Vagina (tissue), 2 donors: ENCODE measurements at places on chromosomes 12 and 14.
A peak's percentile ranks its signal among the peaks of the same experiment; 100 is the strongest.

DNA sequence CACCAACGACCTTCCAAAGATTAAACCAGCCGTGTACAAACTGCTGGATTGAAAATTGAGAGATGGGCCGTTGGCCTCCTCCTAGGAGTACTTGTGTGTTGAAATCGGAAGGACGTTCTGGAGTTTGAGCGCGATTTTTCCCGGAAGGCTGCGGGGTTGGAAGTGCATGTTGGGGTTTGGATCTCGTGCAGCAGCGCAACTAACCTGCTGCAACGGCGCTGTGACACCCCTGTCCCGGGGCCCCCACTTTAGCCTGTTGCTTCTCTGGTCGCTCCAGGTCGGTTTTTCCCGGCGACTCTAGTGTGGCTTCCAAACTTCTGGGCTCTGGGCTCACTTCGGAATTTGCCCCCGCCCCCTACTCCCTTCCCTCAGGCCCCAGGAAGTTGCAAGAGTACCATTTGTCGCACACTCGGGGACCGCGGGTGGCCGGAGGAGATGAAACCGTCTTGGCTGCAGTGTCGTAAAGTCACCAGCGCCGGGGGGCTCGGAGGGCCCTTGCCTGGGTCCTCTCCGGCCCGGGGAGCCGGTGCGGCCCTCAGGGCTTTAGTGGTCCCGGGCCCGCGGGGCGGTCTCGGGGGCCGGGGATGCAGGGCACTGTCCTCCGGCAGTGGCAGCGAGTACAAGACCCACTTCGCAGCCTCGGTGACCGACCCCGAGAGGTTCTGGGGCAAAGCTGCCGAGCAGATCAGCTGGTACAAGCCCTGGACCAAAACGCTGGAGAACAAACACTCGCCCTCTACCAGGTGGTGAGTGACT, at the start of gene ACSS3:
ACSS3 (plus strand) TSS at position 394 of the 756 bp plus-strand sequence; CDS start at position 436, 42 bp downstream.
- no peaks in the 10 kb centered on the region for H3K27me3 ChIP-seq
- no peak for DNase-seq
- peak within 1 kb of the TSS; percentile 62 for H3K4me3 ChIP-seq
- H3K36me3 ChIP-seq = no peaks in the 10 kb centered on the region
- H3K4me1 ChIP-seq = peaks cover 18% of the 10 kb centered on the region

DNA sequence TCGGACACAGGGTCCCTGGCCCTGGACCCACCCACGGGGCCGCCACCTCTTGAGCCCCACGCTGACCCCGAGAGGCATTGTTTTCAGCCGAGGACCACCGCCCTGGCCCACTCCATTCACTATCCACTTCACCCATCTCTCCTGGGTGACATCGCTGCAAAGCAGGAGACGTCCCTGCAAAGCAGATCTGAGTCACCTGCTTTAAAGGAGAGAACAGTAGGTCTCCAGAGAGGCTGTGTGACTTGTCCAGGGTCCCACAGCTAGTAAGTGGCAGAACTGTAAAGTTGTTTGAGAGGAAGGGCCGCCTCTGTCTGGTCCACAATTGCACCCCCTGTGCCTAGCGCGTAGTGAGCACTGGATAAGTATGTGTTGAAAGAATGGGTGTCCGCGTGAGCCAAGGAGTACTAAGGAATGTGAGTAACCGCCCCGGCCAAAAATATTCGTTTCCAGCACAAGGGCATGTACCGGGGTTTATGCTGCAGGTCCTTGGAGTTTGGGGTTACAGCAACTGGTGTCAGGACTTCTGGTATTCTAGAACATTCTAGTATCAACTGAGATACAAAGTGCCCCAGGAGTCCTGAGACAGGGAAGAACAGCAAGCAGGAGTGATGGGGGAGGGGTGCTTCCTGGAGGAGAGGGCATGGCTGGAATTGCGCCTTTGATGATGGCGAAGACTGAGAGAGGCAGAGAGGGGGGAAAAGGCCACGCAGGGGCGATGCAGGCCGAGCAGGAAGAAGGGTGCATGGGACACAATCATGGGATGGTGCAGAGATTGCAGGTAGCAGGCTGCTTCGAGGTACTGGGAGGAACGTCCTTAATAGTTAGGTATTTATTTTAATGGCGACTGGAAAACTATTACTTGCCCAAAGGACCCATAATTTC, 91.1 kb downstream of the SCARB1 start:
- no peak for DNase-seq
- no peaks in the 10 kb centered on the region for H3K36me3 ChIP-seq
- no peak overlapping the region for H3K27ac ChIP-seq
- H3K27me3 ChIP-seq = no peaks in the 10 kb centered on the region
- no peak overlapping the region for H3K4me3 ChIP-seq
- H3K4me1 ChIP-seq = peaks cover 28% of the 10 kb centered on the region

DNA sequence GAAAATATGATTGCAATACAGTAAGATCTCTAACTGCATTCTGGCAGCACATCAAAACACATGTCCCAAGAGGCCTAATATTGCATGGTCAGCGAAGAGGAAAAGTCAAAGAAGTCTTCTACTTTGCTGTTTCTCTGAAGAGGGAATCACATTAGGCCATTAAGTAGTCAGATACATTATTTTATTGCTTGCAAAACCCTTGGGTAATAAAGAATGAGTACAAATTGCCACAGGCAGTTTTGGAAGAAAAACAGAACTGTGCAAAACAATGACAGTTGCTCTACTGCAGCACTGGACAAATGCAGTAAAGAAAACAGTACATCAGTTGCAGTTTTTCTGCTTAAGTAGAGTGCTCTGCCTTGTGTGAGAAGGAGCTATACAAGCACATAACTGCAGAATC, 211.9 kb downstream of the MED13L start:
- no peaks in the 10 kb centered on the region for H3K27me3 ChIP-seq
- DNase-seq = no peak
- H3K27ac ChIP-seq = no peak overlapping the region
- H3K4me3 ChIP-seq = no peak overlapping the region
- no peaks in the 10 kb centered on the region for H3K36me3 ChIP-seq

- no peaks in the 10 kb centered on the region for H3K36me3 ChIP-seq
- H3K4me1 ChIP-seq = no peaks in the 10 kb centered on the region
- H3K27me3 ChIP-seq = no peaks in the 10 kb centered on the region
- H3K27ac ChIP-seq = no peak overlapping the region
Observed at GRCh38 chr12:84272324-84272723, 640.3 kb downstream of the SLC6A15 start.

DNA sequence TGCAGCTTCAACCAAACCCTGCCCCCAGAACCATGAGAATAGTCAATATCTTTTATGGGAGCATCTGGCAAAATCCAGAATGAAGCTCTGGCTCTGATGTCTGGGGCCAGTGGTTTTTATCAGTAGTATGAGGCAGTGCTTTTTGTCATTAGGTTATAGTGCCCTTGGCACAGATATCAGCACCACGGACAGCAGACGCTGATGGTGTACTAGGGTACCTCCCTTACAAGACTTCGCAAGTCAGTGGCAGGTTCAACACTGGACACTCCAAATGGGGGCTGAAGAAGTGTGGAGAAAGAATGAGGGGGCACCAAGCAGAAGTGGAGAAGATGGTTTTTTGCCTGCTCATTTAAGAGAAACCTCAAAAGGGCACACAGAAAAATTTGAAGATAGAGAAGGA, 68.2 kb upstream of the E2F7 start:
- H3K36me3 ChIP-seq = no peaks in the 10 kb centered on the region
- no peak for DNase-seq
- H3K27ac ChIP-seq = no peak overlapping the region
- H3K27me3 ChIP-seq = no peaks in the 10 kb centered on the region

- no peak overlapping the region for H3K27ac ChIP-seq
- no peak overlapping the region for H3K4me3 ChIP-seq
- H3K36me3 ChIP-seq = no peaks in the 10 kb centered on the region
- H3K27me3 ChIP-seq = no peaks in the 10 kb centered on the region
- no peak for DNase-seq
- peaks cover 11% of the 10 kb centered on the region for H3K4me1 ChIP-seq
Observed at GRCh38 chr14:54182419-54183045, 214.3 kb upstream of the CDKN3 start.

GRCh38 chr14:38505973-38506249, 250.0 kb upstream of the CLEC14A start:
- no peaks in the 10 kb centered on the region for H3K4me1 ChIP-seq
- H3K4me3 ChIP-seq = no peak overlapping the region
- H3K27ac ChIP-seq = no peak overlapping the region
- H3K36me3 ChIP-seq = no peaks in the 10 kb centered on the region
- no peak for DNase-seq
- no peaks in the 10 kb centered on the region for H3K27me3 ChIP-seq

DNA sequence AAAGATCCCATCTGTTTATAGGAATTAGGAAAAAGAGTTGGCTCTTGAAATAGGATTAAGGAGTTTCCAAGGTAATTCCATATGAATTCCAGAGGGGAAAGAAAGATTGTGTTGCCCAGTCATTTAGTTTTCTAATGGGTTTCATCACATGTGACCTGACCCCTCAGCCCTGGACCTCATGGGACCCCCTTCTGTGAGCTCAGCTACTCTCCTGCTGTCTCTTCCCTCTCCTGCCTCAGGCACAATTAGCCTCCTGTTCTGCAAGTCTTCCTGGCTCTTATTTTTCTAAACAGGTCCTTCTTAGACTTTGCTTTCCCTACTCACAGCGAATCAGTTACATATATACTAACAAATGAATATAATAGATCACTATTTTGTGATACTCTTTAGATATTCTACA, 237.7 kb downstream of the TRHDE start:
- H3K4me3 ChIP-seq = no peak overlapping the region
- no peaks in the 10 kb centered on the region for H3K27me3 ChIP-seq
- no peaks in the 10 kb centered on the region for H3K4me1 ChIP-seq
- no peak for DNase-seq
- H3K27ac ChIP-seq = no peak overlapping the region

DNA sequence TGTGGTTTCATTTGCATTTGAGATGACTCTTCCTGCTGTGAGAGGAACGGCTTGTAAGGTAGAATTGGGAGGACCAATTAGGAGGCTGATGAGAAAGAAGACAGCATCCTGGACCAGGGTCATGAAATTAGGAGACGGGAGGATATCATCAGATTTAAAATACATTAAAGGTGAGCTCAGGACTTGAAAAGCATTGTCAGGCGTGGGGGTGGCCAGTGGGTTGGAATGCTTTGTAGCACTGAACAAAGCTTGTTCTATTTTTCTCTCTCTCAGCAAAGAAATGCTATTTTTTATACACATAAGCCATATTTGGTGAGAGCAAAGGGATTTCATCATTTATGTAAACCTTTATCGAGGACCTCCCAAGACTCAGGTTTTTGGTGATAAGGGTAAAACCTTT, 157.5 kb downstream of the TMEM132D start:
- H3K27me3 ChIP-seq = no peaks in the 10 kb centered on the region
- no peaks in the 10 kb centered on the region for H3K4me1 ChIP-seq
- no peak overlapping the region for H3K27ac ChIP-seq
- no peak for DNase-seq
- no peak overlapping the region for H3K4me3 ChIP-seq
- H3K36me3 ChIP-seq = no peaks in the 10 kb centered on the region

GRCh38 chr12:57548013-57548315, 972 bp upstream of the DCTN2 start:
- no peak overlapping the region for H3K4me3 ChIP-seq
- DNase-seq = no peak
- H3K36me3 ChIP-seq = no peaks in the 10 kb centered on the region
- H3K27ac ChIP-seq = no peak overlapping the region
- no peaks in the 10 kb centered on the region for H3K27me3 ChIP-seq

DNA sequence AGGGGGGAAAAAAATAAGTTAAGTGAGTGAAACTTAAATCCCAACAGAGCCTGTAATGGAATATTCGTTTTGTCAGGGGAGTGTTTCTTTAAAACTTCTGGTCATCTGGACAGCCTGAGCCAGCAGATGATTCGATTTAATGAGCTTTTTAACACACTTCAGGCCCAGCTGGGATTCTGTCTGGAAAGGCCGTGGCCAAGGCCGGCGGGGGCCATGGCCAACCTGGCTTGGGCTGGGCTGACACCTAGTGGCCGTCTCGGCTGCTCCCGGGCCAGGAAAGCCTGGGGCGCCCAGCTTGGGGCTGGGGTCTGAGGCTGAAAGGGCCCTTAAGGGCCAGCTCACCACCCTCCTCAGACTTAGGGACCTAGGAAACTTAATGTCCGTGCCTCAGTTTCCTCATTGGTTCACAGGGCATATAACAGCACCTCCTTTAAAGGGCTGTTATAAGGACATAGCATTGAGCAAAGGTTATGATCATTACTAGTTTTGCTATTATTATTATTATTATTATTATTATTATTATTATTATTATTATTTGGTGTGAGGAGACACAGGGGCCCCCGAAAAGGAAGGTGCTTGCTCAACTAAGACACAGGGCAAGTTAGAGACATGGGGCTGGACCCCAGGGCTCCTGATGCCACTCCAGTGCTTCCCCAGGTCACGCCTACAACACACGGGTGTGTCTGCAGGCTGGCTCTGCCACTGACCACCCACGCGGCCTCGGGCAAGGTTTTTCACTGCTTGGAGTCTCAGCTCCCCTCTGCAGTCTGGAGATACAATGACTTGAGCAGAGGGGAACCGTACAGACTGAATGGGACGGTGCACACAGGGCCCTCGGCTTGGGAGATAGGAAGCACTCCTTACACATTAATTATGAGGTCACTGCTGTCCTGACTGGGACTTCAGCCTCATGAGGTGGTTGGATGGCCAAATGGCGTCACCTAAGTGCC, 84.0 kb downstream of the SYNE3 start:
- H3K27ac ChIP-seq = no peak overlapping the region
- H3K4me1 ChIP-seq = no peaks in the 10 kb centered on the region
- H3K27me3 ChIP-seq = no peaks in the 10 kb centered on the region
- H3K36me3 ChIP-seq = peaks cover 43% of the 10 kb centered on the region

- no peaks in the 10 kb centered on the region for H3K4me1 ChIP-seq
- no peak overlapping the region for H3K27ac ChIP-seq
- H3K27me3 ChIP-seq = no peaks in the 10 kb centered on the region
- H3K36me3 ChIP-seq = peaks cover 4% of the 10 kb centered on the region
- no peak for DNase-seq
Observed at GRCh38 chr12:110355073-110355472, 48.4 kb downstream of the ANAPC7 start.

GRCh38 chr12:132343294-132344004, 14.1 kb upstream of the GALNT9 start:
- H3K27ac ChIP-seq = no peak overlapping the region
- no peaks in the 10 kb centered on the region for H3K36me3 ChIP-seq
- no peaks in the 10 kb centered on the region for H3K4me1 ChIP-seq
- H3K27me3 ChIP-seq = no peaks in the 10 kb centered on the region

GRCh38 chr12:41743835-41744234, 400.8 kb downstream of the GXYLT1 start:
- DNase-seq = no peak
- H3K4me3 ChIP-seq = no peak overlapping the region
- no peaks in the 10 kb centered on the region for H3K4me1 ChIP-seq
- H3K36me3 ChIP-seq = no peaks in the 10 kb centered on the region
- H3K27ac ChIP-seq = no peak overlapping the region

GRCh38 chr12:79531518-79531917, 159.2 kb downstream of the PAWR start:
- H3K27me3 ChIP-seq = no peaks in the 10 kb centered on the region
- H3K27ac ChIP-seq = no peak overlapping the region
- no peak for DNase-seq
- H3K36me3 ChIP-seq = no peaks in the 10 kb centered on the region
- H3K4me3 ChIP-seq = no peak overlapping the region
- no peaks in the 10 kb centered on the region for H3K4me1 ChIP-seq
